ENCODE measurements at places on chromosomes 3 and 15.

DNA sequence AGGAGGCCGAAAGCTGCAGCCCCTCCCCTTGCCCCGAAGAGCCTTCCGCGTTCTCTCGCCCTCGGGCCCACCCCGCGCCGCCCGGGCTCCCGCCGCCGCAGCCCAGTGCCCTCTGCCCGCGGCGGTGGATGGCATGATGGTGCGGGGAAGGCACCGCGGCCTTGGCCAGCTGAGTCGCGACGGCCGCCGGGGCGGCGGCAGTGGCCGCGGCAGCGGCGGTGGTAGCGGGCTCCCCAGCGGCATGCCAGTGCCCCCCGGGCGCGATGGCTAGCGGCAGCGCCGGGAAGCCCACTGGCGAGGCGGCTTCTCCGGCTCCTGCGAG is 1.2 kb downstream of the TLNRD1 start:
- DNase-seq = no peak

GRCh38 chr15:89132611-89133507 is 44.6 kb downstream of the ABHD2 start:
- DNase-seq = no peak

DNA sequence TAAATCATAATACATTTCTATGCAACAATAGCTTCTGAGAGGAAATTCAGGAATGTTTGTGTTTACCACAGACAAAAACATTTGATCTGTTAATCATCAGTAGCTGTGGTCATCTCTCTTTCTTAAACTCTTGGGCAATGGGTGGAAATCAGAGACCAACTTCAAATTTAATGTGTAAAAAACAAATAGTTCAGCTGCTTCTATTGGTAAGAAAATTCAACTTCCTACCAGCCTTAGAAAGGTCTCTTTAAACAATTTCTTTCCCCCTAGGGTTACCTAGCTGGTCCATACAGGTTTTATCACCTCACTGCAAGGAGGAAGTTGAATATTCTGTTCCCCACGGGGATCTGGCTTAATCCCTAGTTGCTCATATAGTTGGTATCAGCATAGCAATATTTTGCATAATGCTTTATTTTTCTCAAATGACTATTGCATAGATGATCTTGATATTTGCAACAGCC is 20.3 kb upstream of the PPP4R2 start:
- no peak for DNase-seq

- no peak for DNase-seq
Observed at GRCh38 chr15:38129531-38130204, 123.0 kb upstream of the SPRED1 start.

DNA sequence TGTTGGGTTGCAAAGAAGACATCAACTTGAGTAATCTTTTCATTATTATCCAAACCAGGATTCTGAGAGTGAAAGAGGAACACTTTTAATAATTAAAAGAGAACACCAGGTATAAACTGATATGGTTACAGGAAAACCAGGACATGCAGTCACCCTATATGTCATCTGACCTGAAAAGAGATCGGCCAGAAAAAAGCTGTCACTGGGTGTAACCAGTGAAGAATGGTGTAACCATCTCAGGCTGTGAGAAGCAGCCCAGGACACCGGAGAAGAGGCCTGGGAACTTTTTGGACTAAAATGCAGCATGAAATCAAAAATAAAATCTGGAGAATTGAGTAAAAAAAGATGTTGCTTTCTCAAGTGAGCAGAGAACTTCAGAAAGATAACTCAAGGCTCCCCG is 10.1 kb upstream of the CCDC80 start:
- no peak for DNase-seq

DNA sequence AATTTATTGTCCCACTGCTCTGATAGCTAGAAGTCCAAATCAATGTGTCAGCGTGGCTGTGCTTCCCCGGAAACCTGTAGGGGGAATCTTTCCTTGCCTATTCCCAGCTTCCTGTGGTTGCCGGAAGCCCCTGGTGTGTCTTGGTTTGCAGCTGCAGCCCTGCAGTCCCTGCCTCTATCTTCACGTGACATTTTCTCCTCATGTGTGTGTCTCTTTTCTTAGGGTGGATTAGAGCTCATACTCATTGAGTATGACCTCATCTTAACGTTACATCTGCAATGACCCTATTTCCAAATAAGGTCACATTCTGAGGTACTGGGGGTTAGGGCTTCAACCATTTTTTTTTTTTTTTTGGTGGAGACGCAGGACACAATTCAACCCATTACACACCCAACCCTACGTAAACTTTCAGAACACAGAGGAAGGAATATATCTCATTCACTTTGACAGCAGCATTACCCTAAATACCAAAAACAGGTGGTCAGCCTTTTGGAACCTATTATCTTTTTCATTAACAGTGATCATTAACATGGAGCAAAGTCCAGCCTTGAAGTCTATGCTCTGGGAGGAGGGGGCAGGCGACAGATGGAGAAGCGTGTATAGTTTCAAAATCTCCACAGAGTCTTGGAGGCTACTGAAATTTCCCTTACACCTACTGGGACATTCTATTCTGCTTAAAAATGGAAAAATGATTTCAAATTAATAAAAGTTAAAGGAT is 88.6 kb downstream of the RYK start:
- no peak for DNase-seq

DNA sequence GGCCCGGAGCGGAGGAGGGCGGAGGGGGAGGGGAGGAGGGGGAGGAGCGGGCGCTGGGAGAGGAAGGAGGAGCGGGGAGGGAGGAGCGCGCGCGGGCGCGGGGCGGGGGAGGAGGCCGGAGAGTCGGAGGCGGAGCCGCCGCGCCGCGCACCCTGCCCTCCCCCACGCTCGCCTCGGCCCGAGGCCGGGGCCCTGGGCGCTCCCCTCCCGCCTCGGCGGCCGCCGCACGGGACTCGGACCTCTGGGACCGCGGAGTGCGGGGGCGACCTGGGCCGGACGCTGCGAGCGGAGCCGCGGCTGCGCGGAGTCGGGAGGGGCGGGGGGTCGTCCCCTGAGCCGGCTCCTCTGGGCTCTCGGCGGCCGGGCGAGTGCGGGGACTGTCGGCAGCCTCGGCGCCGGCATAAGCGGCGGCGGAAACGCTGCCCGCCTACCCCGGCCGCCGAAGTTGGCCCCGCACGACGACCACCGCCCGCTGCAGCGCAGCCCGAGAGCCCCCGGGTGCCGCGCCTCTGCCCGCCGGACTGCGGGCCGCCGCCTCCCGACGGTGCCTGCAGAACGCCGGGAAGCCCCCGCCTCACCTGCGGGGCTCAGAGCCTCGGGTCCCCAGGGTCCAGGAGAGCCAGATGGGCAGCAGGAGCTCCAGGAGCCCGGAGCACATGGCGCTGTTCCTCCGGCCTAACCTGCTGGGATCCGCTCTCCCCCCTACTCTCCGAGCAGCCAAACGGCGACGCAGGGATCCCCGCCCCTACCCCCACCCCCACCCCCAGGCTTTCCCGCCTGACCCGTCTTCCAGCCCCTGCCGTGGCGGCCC is 406 bp upstream of the GABRB3 start:
- DNase-seq = no peak

DNA sequence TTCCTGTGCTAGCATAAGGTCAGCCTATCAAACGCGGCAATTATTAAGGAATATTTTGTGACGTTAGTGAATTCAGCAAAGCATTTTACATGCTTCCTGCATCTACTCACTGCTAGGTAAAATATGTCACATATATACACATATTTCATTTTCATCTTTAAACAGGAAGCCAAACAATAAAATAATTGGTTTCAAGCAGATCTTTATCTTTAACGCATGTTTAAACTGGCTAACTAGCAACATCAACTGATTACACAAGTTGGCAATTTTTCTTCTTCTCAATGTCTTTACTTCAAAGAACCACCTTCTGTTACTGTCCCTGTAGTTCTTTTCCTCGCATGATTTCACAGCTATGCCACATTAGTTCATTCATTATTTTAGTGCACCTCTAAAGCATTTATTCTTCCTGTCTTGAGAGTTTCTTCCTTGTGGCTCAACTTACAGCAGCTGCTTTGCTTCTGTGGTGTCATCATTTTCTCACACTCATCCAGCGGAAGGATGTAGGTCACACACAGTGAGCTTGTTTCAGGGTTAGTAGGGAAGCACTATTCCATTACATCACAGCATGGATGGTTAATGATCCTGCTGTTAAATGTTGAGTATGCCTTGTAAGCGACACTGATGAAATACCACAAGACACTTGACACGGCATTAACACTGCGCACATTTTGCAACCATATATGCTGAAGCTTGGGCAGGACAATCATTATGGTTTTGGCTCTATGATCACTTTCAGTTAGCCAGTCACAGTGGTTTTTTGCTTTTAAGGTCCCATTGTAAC is 2.3 kb upstream of the BCHE start:
- DNase-seq = no peak

DNA sequence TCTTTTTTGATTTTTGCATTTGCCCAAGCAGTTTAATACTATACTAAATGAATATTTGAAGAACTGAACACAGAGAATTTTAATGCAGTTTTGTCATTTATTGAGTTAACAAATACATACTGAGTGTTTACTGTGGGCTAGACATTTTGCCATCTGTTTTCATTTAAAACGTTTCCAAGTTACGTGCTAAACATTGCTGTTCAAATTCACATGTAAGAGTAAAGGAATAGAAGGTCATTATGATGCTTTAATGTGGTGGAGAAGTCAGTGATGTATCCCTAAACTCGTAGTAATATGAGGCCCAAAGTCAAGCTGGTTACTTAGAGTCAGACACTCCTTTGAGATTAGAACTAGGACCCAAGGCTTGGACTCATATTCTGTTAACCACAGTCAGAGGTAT is 49.4 kb downstream of the CRYBG3 start:
- no peak for DNase-seq

DNA sequence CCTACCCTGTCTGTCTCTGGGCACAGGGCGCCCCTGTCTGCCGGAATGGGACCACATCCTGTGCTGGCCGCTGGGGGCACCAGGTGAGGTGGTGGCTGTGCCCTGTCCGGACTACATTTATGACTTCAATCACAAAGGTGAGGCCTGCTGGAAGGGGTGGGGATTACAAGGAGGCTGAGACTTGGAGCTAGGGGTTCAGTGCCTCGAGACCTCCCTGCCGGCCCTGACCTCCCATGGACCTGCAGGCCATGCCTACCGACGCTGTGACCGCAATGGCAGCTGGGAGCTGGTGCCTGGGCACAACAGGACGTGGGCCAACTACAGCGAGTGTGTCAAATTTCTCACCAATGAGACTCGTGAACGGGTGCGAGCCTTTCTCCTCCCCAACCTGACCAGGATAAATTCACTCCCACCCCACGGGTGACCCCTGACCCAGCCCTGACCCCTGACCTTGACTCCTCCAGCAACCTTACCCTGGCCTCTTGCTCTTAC is 20.4 kb downstream of the PTH1R start:
- no peak for DNase-seq

DNA sequence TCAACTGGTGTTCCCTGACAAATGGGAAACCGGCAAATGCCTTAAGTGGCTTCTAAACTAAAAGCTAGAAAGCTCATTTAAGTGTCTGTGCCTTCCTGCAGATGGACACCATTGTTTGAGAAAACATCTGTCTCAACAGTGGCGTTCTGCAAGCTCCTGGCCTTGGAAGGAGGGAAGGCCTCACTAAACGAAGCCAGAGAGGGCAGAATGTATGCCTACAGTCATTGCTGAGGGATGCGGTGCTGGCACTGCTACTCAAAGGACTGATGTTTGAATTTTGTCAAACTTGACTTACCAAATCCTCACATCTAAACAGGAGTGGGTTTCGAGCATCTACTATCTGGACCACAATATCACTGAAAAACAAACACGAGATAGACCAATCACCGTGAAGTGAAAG is 12.2 kb downstream of the LSG1 start:
- no peak for DNase-seq

GRCh38 chr3:186057594-186057993 is 51.3 kb downstream of the ETV5 start:
- no peak for DNase-seq

GRCh38 chr15:75646944-75647364 is 758 bp upstream of the SNX33 start:
- peak; percentile 15 for DNase-seq

DNA sequence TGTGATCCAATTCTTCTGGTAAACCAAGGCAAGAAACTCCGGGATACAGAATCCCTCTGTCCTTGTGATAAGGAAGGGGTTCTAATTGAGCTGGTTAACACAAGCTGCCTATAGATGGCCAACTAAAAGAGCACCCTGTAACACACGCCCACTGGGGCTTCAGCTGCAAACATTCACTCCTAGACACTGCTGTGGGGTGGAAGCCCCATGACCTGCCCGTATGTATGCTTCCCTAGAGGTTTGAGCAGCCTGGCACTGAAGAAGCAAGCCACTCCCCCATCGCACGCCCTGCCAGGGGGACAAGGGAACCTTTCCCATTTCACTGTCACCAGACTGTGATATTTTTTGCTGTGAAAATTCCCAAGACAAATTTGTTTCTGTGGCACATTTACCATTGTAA is 516.9 kb upstream of the GOLIM4 start:
- DNase-seq = no peak

DNA sequence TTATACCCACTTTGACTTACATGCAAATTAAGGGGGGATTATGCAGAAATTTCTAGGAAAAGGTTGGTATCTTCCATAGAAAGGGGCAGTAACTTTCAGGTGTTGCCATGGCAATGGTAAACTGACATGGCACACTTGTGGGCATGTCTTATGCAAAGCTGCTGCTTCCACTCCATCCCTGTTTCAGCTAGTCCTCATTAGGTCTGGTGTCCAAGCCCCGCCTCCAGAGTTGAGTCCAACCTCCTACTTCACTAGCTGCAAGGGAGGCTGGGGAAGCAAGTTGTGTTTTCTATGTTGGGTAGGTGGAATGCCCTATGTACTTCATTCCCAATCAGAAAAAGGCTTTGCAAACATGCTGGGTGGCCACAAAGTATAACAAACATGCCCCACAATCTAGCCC is 14.7 kb upstream of the KLHL40 start:
- DNase-seq = no peak

- DNase-seq = no peak
Observed at GRCh38 chr3:141269961-141270360, 38.3 kb downstream of the PXYLP1 start.

- no peak for DNase-seq
Observed at GRCh38 chr15:68302729-68303128, 25.2 kb downstream of the FEM1B start.

- no peak for DNase-seq
Observed at GRCh38 chr3:108667312-108667711, 77.8 kb downstream of the DZIP3 start.
